Activated CD4-positive, alpha-beta T cell treated with anti-CD3 and anti-CD28 coated beads, Interleukin-2, amount 50 U/mL, for 1 hour (primary cell): ENCODE measurements at places on chromosomes 3 and 15.

DNA sequence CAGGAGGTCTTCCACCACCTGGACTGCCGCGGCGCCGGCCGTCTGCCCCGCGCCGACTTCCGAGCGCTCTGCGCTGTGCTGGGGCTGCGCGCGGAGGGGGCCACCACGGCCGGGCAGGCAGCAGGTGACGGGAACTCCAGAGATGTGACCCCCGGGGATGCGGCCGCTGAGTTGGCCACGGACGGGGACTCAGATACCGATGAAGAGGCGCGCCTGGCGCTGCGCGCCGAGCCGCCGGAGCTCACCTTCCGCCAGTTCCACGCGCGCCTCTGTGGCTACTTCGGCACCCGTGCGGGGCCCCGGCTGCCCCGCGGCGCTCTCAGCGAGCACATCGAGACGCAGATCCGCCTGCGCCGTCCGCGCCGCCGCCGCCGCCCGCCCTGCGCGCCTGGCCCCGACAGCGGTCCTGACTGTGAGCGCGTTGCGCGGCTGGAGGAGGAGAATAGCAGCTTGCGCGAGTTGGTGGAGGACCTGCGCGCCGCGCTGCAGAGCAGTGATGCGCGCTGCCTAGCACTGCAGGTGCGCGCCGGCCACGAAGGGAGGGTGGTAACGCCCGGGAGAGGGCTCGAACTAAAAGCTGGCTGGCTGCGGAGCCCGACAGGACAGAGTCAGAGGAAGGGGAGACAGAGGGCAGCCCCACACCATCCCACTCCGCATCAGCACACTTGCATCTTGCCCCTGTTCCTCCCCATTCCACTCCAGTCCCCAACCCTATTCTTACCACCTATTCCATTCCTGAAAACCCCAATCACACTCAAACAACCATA is 885 bp downstream of the EFCC1 start:
- DNase-seq = peak; percentile 21

- DNase-seq = no peak
Observed at GRCh38 chr15:56677271-56677670, 56.0 kb downstream of the ZNF280D start.

DNA sequence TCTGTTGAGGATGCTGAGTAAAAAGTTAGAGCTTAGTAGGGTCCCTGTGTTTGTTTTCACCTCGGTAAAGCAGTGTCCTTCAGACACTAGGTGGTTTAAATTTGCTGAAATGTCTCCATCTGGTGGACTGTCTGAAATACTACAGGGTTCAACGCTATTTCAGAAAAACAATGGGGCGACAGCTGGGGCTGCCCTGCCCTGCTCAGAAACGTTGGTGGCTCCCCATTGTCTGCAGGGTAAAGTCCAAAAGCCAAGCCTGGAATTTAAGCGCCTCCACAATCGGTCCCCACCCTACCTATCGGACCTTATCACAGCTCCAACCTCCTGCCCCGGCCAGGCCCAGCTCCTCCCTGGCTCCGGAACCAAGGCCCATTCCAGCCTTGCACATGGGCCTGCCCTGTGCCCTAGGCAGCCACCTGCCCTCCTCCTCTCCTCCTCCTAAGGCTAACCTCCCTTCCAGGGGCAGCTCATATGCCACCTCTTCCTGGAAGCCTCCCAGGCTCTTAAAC is 4.3 kb upstream of the TSEN2 start:
- DNase-seq = no peak

DNA sequence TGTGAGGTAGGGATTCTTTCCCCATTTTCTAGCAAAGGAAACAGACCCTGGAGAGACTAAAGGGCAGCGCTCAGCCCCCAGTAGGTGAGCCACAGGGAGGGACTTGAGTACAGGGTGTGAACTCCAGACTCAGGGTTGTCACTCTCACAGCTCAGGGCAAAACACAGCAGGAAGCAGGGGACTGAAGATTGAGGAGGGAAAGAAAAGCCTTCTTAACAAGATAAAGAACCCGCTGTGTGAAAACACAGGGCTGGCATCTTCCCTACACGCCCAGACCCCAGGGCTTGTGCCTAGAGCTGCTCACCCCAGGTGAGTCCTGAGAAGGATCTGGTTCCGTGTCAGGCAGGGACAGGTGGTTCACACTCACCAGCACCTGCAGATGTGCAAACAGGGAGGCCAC is 59.6 kb downstream of the ABTB1 start:
- no peak for DNase-seq

DNA sequence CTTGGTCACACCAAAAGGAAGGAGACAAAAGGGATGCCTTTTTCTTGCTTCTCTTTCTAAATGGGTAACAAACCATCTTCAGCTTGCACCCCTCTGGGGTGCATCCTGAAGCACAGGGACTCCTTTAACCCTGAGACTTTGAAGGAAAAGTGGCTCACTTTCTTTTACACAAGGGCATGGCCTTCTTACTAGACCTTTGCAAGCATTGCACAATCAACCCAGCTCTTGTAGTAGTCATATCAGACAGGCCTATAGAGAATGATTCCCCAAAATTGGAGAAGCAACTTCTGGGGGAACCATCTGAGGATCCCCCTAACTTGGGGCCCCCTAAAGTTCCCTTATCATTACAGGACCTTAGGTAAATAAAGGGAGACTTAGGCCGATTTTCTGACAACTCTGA is 56.1 kb upstream of the GK5 start:
- no peak for DNase-seq

DNA sequence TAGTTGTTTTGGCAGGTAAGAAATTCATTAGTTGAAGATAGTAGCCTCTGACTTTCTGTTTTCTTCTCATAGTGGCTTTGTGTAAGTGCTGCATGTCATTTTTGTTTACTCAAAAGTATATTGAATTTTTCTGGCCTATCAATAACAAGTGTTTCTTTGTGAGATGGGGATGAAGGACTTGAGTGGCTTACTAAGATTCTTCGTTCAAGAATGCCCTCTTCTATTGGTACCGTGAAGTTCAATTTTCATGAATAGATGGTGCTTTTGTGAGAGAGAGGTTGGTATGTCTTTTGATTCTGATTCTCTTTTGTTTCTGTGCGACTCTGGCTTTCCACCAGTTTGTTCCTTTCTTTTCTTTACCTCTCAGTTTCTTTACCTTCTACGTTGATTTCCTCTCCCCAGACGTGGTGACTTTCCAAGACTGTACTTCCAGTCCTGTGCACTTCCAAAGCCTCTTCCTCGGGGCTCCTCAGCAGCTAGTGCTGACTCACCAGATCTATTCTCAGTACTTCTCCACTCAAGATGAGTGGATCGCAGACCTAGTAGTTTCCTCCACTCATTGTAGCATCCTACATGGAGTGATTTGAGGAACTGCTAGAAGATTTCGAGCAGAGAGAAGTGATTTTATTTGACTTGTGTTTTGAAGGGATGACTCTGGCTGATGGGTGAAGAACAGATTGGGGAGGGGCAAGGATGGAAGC is 82.0 kb upstream of the EPHB3 start:
- no peak for DNase-seq

- no peak for DNase-seq
Observed at GRCh38 chr15:45873781-45874180, 239.0 kb downstream of the SQOR start.
